Memory B cell (primary cell): ENCODE measurements at places on chromosomes 5 and 9.

GRCh38 chr9:20015427-20015931, 226.6 kb upstream of the SLC24A2 start:
- no peak for DNase-seq

GRCh38 chr9:78879324-78880100, 582.6 kb downstream of the PSAT1 start:
- DNase-seq: no peak

GRCh38 chr9:2096376-2096970, 81.3 kb downstream of the SMARCA2 start:
- no peak for DNase-seq

- no peak for DNase-seq
Observed at GRCh38 chr5:14816999-14817761, 54.4 kb downstream of the ANKH start.

DNA sequence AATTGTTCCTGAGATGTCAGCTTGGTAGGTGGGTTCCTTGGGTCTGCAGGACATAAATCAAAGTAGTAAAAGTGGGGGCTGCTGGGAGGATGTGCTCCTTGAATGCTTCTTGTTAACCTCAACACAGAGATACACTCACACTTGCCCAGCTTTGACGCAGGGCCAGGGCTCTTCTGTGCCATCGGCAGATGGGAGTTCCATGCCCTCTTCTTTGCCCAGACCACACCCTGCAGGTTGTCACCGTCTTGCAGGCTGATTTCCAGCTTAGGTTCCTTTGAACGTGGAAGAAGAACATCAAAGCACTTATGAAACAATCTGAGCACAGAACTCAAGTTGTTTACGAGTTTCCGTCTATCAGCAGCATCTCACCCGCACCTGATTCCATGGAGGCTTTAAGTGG, 11.0 kb downstream of the DBH start:
- DNase-seq: no peak

GRCh38 chr5:60992871-60993270, 47.9 kb downstream of the NDUFAF2 start:
- DNase-seq: no peak

GRCh38 chr5:78360924-78361630, 660 bp downstream of the SCAMP1 start:
- DNase-seq: peak; percentile 59

- DNase-seq: no peak
Observed at GRCh38 chr9:130340011-130340410, 74.5 kb downstream of the HMCN2 start.

DNA sequence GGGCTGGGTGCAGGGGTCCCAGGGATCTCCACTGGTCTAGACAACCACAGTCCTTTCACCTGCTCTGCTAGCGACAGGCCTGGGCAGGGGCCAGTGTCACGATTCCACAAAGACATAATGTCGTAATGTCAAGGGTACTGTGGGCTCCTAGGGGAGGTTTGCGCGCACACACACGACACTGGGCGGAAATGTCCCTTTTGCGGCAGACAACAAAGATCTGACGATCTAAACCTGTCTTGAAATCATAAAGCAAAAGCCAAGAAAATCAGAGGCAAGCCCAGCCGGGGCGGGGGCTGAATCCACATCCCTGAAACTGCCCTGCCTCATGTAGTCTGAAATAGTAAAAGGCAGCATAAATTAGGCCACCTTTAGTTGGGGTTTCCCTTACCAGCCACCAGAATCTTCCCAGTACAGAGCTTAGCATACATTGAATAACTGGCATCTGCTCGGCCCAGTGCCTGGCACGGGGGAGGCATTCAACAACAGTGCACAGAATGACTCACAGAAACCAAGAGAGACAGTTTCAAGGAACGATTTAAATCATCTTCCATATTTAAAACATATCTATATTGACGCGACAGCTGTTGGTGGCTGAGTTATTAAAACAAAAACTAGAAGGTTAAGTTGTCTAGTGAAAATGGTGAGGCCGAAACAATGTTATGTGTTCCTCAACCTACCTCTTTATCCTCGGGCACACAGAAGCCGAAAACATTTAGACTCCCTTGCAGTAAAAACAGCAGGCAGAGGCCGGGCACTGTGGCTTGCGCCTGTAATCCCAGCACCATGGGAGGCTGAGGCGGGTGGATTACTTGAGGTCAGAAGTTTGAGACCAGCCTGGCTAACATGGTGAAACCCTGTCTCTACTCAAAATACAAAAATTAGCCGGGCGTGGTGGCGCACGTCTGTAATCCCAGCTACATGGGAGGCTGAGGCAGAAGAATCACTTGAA, 151.0 kb downstream of the MYO10 start:
- DNase-seq: no peak

DNA sequence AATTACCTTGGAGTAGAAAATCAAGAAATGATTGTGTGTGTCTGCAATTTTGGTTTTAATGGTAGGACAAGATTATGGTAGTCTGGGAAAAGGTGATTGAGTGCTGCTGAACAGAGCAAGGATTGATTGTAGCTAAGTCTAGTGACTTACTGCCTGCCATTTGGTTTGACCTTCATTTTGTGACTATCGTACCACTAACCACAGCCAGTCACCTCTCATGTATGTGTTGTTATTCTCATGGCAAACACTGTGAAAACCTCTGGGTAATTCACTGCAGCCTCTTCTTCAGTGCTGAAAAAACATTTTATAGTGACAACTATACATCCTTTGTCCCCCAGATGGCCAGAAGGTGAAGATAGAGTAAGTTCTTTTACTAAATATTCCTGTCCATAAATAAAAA, 37.5 kb downstream of the CTNNA1 start:
- no peak for DNase-seq

GRCh38 chr5:157384971-157385709, 74.9 kb upstream of the NIPAL4 start:
- no peak for DNase-seq
